ENCODE measurements at places on chromosomes 7 and 10.

DNA sequence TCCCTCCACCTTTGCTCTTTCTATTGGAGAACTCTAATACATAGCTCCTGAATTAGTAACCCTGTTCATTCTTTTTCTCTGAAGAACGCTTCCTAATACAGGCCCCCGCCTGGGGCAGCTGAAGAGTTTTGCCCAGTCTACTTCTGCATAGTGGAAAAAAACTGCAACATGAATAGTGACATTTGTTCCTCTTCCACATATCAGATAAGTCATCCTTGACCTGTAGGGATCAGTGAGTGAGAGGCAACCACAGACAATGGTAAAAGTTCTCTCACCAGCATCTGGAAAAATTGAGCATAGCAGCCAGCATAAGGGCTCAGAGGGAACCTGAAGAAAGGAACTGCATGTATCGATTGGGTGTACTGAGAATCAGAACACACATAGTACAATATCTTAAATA, 262.0 kb downstream of the STK31 start:
- DNase-seq, result no peak

GRCh38 chr10:22479419-22479818, 134.1 kb downstream of the SPAG6 start:
- no peak for DNase-seq

GRCh38 chr7:34354899-34355298, 303.1 kb upstream of the NPSR1 start:
- no peak for DNase-seq

- DNase-seq, result no peak
These were observed 206.2 kb upstream of the YAE1 start for GRCh38 chr7:39360038-39360437.

DNA sequence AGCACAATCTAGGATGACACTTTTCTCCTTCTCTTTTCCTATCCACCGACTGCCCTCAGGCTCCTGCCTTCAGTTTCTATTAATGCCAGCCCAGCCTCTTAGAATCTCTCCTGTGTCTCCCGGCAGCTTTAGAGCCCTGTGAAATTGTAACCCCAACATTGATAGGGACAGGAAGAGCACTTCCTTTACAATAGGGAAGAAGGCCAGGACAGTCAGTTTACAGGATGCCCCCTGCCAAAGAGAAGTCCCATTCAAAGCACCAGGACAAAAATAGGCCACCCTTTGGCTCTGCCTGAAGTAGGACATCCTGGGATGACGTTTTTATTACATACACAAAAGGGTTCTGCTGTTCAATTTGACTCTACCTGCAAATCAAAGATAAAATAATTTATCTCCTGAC, 64.7 kb upstream of the ANK3 start:
- DNase-seq, result no peak

- DNase-seq, result no peak
These were observed 61.7 kb downstream of the AGK start for GRCh38 chr7:141612861-141613260.

DNA sequence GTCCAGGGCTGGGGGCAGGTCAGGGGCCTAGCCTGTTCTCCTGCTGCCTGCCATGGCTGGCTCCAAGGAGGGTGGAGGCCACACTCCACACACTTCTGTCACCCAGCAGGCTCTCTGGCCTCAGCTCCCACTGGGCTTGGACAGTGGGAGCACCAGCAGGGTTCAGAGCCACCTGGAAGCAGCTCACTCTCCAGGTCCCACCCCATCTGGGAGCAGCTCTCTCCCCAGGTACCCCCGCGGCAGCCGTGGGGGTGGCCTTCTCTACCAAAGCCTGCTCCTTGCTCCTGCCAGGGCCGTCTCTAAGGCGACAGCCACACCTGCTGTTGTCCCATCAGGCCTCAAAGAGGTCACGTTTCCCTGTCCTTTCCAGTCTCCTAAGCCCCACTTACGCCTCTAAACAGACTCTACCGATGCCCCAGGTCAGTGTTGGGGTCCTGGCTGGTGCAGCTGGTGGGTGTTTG, 142.5 kb upstream of the RET start:
- DNase-seq, result no peak

- DNase-seq, result no peak
These were observed 271.6 kb downstream of the ELFN1 start for GRCh38 chr7:1941464-1942242.

DNA sequence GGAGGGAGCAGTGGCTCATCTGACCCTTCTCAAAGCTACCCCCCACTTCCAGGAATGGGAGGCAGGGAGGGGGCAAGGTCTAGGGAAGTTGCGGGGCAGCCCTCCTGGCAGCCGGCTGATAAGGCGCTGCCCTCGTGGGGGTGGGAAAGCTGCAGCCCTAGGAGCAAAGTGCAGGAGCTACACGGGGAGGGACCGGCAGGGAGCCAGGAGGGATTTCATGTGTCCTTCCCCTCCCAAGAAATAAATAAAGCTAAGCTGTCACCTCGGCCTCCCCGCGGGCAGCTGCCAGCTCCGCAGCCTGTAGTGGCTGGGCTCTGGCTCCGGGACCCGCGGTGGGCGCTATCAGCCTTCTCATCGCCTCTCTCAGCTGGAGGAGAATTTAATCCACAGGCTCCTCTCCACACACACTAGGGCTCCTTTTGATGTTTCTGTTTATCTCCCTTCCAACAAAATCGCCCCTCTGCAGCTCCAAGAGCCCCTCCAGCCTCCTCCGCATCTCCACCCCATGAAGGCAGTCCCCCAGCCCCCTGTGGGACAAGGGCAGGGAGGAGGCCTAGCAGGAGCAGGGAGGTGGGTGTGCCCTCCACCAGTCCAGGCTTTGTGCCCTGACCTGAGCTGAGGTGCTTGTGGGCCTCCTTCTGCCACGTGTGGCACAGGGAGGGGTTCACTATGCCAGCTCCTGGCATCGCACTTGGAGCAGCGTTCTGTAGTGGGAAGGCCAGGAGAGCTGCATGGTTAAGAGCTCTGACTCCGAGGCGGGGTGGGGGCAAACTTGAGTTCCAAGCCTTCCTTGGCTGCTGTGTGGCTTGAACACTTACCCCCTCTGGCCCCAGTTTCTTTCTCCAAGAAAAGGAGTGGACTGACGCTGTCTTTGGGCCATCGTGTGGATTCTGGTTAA, 80.5 kb downstream of the C10orf105 start:
- no peak for DNase-seq

DNA sequence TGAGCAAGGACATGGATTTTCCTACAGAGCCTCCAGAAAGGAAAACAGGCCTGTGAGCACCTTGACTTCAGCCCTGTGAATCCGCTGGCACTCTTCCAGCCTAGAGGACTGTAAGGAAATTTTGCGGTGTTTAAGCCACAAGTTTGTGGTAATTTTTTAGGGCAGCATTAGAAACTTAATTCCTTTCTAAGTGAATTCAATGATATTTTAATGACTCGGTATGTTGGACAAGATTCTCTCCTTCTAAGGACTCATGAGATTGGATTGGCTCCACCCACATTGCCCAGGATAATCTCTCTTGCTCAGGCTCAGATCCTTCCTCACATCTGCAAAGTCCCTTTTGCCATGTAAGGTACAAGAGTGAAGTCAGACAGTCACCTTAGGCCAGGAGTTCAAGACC, 4.5 kb downstream of the LYZL2 start:
- DNase-seq, result no peak

- no peak for DNase-seq
These were observed 2.3 kb upstream of the TMEM184A start for GRCh38 chr7:1558181-1558811.

DNA sequence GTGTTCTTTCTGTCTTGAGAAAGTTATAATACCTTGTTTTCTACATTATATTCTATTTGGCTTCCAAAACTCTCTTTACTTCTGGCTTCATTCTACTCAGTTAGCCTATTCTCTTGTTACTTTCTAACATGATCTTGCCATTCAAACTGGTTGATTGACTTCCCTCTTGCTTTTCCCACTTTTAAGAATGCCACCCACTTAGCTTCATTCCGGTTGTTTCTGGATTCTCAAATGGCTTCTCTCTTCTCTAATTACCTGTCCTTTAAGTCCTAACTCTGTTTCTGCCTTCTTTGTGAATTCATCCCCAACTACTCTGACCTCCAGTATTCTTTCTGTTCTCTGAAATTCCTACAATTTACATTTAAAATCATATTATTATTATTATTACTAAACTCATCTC, 52.0 kb downstream of the ANKIB1 start:
- DNase-seq, result no peak

- DNase-seq, result no peak
These were observed 176.4 kb downstream of the CCDC71L start for GRCh38 chr7:106484562-106484961.

- no peak for DNase-seq
These were observed 23.2 kb upstream of the GTPBP4 start for GRCh38 chr10:964988-965417.

DNA sequence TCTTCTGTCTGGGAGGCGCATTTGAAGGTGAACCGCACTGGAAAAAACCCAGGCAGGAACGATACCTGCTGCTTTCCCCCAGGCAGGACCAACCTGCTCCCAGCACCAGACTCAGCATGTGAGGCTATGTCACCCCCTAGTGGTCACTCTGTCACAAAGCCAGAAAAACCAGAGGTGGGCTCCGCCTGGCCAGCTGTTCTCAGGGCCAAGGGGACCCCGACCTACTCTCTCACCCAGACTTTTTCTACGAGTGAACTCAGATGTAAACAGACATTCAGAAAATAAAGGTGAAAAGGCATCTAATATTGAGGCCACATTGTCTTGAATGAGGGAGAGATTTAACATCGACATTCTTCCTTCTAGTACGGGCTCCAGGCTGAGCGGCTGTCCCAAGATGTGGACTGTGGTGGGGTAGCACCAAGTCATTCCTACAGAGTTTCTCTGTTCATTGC, 117.3 kb downstream of the PRKAG2 start:
- DNase-seq, result peak; percentile 60

DNA sequence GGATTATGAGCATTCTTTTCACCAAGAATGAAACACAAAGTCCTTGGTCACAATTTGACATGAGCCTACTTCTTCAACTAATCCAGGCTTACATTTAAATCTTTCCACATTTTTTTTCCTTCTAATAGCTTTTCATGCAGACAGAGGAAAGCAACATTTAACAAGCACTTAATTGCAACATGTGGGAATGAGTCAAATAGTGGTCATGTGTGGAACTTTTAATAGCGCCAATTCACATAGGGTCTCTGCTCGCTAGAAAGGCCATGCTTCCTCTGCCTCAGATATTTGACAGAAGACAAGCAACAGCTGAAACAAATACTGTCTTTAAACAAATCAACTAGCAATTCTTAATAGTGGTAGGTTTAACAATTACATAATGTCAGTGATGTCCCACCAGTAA, 285.9 kb upstream of the ETV1 start:
- no peak for DNase-seq

DNA sequence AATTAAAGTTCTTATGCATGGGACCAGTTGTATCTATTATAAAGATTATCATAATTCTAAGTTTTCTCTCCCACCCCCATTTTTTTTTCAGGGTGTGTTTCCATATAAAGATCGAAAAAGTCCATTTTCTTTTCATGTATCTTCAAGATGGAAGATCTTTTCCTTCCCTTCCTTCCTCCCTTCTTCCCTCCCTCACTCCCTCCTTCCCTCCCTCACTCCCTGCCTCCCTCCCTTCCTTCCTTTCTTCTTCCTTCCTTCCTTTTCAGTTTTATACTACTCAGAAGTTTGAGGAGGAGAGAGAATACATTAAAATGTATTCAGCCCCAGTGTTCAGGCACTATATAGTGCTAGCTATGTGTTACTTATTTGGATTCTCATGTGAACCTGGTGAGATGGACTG, 98.0 kb downstream of the POLL start:
- no peak for DNase-seq

GRCh38 chr7:10211016-10211415, 762.7 kb upstream of the PHF14 start:
- no peak for DNase-seq

DNA sequence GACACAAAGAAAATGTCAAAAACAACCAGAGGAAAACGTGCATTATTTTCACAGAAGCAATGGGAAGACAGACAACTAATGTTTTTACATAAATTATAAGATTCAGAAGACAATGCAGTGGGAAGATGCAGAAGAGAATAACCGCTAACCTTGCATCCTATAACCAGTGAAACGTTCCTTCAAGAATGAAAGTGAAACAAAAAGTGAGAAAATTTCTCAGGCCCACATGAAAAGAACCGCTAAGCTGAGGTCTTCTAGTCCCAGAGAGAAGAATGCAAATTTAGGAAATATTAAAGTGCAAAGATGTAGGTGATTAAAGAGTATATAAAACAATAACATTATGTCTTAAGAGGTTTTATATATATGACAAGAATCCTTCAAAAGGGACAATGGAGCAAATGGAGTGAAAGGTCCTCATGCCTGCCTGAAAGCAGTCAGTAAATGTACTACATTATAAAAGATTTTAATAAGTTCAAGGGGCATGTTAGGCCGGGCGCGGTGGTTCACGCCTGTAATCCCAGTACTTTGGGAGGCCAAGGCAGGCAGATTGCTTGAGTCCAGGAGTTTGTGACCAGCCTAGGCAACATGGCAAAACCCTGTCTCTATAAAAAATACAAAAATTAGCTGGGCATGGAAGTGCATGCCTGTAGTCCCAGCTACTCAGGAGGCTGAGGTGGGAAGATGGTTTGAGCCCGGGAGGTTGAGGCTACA, 43.1 kb upstream of the DDC start:
- no peak for DNase-seq

- DNase-seq, result no peak
These were observed 143.0 kb downstream of the PPP1R3A start for GRCh38 chr7:113775804-113776203.

DNA sequence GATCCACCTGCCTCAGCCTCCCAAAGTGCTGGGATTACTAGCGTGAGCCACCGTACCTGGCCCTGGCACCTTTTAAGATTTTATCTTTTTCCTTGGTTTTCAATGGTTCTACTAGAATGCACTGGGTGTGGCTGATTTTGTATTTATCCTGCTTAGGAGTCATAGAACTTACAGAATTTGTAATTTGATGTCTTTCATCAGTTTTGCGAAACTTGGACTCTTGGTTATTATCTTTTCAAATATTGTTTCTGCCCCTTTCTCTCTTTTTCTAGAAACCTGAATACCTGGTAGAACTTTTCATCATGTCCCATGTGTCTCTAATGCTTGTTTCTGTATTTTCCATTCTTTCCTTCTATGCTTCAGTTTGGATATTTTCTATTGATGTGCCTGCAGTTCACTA, 2.8 kb upstream of the NUB1 start:
- DNase-seq, result no peak

- no peak for DNase-seq
These were observed 40.1 kb upstream of the ZNRF2 start for GRCh38 chr7:30244340-30244739.

- DNase-seq, result no peak
These were observed 1093.6 kb upstream of the GHITM start for GRCh38 chr10:83045731-83046130.

- DNase-seq, result no peak
These were observed 69.2 kb downstream of the CPVL start for GRCh38 chr7:29077176-29077575.

DNA sequence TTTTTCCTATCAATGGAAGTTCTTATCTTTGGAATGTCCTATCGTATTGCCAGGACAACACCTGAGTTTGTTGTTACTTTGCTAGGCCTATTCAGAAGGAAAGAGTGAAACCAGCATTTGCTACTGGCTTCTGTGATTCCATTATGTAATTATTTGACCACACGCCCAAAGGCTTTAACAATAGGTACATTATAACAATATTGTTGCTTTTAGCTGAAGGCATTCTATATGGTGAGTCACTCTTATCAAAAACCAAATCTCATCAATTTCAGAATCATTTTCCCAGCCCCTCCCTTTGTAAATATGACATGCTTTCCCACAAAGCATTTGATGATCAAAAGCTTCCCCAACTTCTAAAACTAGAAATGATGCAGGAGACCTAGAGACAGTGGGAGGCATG, 294.4 kb upstream of the NEBL start:
- no peak for DNase-seq

All from right renal cortex interstitium (tissue), 3 donors.